LoVo (cell line): ENCODE measurements at places on chromosomes 6 and 20.
A peak's percentile ranks its signal among the peaks of the same experiment; 100 is the strongest.

- peak; percentile 74 for DNase-seq
These were observed 435 bp downstream of the DLK2 start for GRCh38 chr6:43454696-43455530.

- DNase-seq: no peak
These were observed 20.3 kb upstream of the SLA2 start for GRCh38 chr20:36666181-36666740.

DNA sequence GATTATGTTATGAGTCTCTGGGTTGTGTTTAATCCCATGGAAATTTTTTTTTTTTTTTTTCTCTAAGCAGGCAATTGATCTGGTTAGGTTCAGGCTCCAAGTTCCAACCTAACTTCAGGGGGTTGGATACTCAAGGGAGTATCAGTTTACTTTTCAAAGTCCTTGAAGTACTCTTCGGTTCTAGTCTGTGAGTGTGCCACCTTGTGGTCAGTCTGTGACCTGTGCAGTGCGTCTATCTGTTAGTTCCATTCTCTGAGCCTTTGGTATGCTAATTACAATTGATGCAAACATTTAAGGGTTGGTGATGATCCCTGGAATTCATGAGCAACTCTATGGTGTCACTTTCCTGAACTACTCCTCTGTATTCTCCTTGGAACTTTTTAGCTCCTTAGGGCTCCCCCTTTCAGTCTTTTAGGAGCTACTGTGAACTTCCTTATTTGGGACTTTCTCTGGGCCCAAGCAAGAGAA lies 342.0 kb downstream of the SOX4 start:
- DNase-seq: peak; percentile 46

DNA sequence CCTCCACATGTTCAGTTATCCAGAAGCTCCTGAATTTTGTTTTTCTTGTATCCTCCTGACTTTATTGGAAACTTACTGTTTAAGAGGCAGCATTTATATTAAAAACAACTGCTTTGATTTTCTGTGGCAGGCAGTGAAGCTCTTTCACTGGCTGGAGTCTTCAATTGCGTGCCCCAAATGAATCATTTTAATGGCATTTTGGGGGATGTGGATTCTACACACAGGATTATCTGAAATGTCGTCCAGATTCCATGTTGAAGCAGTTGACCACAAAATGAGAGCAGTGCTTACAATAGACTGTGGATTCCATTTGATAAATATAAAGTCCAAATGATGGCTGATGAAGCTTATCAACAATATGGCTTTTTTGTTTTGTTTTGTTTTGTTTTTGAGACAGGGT lies 41.0 kb upstream of the HIVEP1 start:
- DNase-seq: no peak

GRCh38 chr20:62844182-62844581 lies 17.4 kb downstream of the TCFL5 start:
- no peak for DNase-seq

DNA sequence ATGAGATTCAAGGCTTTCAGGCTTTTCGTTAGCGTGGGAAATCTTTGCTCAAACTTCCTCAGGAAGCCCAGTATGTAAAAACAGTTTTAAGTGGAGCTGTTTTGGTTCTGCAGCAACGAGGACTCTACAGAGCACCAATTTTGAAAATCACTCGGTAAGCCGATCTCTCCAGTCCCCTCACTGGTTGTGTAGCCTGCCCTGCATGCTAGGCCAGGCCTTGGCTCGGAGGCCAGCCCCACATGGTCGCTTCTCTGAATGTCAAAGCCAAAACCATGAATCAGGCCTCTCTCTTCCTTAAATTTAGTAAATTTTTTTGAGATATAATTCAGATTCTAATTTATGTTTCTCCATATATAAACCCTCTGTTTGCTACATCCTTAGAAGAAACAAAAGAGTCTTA lies 108.0 kb downstream of the CHD6 start:
- DNase-seq: no peak

GRCh38 chr6:83307849-83308248 lies 114.7 kb downstream of the RWDD2A start:
- DNase-seq: no peak

DNA sequence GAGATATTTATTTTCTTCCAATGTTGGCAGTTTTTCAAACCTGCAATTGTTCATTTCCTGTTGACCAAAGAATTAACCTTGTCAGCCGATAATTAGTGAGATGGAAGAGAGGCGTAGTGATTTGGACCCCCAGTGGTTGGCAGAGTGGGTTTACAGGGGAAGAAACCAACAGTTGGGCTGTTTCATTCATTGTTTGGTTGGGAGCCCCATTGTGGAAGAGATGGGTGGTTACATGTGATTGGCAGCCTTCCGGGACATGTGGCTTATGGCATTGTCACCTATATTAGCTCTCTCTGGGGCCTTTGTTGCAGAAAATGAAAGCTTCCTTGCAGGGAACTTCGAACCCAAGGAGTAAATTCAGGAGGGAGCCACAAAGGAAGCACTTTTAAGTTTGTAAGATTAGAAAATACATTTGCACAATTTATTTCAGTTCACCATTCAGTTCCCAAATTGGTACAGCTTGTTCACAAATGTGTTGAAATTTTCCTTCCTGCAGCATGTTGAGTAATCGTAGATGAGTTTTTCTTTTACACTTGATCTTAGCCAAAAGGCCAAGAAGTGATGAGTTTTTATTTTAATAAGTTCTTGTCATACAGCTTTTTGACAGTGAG lies 50.3 kb upstream of the CDKAL1 start:
- no peak for DNase-seq

- DNase-seq: no peak
These were observed 1.0 kb upstream of the VSTM2L start for GRCh38 chr20:37901654-37902503.

- DNase-seq: no peak
These were observed 1524.7 kb downstream of the GRIK2 start for GRCh38 chr6:102918161-102918560.

DNA sequence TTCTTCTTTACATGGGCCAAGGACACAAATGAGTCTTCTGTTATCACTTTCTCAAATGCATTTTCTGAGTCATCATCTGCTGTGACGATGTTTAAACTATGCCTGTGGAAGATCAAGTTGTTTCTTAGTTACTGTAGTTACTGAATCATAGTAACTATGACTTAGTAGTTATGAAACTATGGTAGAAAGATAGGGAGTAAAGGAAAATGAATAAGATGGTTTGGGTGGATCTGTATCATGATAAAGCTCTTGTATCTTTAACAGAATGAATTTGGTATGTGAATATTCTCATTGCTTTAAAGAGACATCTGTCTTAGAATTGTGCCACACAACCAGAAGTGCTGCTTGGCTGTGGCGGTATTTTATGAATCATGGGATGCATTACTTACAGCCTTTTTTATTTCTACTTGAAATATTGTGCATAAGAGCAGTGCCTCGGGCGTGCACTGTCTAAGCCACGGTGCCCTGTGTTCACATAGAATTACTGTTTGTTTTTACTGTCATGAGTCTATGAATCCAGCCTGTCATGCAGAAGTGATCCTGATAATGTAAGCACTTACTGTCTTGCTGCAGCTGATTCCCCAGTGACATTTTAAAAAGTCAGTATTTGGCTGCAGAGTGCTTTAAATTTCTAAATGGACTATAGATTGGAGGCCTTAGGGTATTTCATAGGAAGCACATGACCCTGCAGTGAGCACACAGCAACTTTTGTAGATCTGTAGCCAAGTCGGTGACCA lies 215.2 kb downstream of the TMEM242 start:
- DNase-seq: no peak

GRCh38 chr6:154951345-154952200 lies 43.5 kb upstream of the TIAM2 start:
- DNase-seq: no peak

- DNase-seq: peak; percentile 91
These were observed at the start of gene BCAS4 for GRCh38 chr20:50794846-50795634. BCAS4 (plus strand) TSS chr20:50795061; CDS start chr20:50795084, 23 bp downstream.

DNA sequence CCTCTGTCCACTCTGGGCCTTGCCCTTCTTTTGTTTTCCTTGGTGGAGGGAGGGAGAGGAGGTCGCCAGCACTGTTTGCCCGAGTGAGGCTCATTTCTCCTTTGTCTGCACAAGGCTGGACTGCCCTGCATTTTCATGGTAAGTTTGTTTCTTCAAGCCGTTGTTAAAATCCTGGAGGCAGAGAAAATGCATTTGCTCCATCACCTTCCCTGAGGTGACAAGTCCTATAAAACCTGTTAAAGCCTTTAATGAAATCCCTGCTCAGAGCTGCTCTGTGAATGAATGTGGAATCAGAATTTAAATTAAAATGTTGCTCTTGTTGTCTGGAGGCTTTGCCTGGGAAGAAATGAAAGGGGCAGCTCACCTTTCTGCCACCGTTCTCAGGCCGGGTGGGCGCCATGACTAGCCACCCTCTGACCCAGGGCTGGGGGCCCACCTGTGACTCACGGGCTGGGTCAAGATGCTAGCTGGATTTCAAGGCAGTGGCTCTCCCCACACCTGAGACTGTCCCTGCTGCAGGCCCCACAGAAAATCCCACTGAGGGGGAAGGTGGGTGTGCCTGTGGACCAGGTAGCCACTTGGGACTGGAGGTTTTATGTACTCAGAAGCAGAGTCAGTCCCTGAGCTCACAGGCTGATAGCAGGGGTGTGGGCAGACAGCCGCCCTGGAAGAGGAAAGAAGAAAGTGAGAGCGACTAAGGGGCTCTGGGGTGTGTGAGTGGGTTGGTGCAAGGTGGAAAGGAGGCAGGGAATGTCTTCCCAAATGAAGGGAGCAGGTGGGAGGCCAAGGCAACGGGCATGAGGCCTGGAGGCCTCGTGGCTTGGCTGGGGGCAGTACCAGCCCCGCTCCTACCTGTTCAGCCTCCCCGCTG lies 24.0 kb upstream of the MYT1 start:
- no peak for DNase-seq

DNA sequence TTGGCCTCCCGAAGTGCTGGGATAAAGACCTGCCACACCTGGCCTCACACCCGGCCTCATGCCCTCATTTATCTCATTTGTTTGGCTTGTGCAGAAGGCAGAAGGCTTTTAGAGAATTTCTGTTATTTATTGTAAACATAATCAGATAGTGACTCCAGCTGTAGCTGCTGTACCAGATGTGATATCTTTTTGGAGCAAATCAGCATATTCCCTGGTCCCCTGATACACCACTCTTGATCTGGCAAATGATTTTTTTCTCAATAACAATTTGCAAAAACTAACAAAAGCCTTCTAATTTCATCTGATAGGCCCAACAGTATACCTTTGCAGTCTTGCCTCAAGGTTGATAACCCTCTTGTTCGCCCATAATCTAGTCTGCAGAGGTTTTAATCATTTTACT lies 26.5 kb upstream of the TULP1 start:
- no peak for DNase-seq

DNA sequence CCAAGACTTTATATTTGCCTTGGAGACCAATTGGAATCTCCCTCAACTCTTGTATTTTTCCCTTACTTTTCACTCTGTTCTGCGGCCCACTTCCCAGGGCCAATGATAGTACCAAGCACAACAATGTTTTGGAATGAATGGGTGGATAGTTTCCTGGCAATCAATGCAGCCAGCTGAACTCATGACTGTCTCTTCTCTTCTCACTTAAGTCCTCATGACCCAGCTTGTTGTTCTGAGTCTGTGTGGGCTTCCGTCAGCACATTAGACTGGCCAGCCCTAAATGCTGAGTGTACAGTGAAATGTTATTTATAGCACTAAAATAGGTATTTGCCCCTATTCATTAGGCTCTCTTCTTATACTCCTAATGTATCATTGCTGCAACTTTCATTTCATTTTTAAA lies 5.6 kb upstream of the MBOAT1 start:
- DNase-seq: no peak

- DNase-seq: peak; percentile 5
These were observed 174.1 kb downstream of the CDH26 start for GRCh38 chr20:60132162-60132826.

DNA sequence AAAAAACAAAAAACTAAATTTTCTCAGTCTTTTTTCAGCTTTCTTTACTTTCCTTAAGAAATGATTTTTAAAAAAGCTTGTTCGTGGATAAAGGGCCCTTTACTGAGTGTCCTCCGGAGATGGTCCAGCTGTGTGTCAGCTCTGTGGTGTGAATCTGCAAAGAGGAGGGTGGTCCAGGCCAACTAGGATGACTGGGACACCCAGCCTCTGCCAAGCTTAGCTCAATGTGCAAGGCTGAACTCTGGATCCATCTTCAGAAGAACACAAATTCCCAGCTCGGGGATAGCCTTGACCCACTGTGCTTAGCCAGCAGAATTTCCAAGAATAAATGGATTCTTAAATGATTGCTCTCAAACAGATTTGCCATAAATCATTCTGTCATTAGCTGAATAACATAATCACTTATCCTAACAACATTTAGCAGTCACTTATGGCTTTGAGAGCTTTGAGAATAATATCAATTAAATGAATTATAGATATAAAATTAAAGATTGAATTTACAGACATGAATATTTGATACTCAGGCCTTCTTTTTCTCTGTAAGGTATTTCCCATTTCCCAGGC lies 14.2 kb upstream of the CALHM5 start:
- no peak for DNase-seq

- DNase-seq: peak; percentile 19
These were observed 397.1 kb downstream of the ARHGAP18 start for GRCh38 chr6:129312880-129313279.
